ENCODE measurements at places on chromosomes 16 and 17.

DNA sequence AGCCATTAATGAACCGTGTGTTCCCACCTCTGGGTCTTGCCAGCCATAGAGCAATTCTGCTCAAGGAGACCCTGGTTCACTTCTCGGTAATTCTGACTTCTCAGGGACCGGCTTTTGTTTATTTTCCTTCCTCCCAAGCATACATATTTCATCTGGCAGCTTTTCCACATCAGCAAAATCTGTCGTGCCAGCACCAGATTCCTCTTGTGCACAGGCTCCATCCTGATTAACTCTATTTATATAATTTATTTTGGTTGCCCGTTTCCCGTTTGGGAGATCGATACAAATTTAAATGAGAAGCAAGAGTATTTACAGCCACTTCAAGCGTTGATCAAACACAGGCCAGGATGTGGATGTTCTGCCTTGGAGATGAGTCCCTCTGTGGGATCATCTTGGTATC, 161.9 kb upstream of the XYLT1 start:
- DNase-seq = no peak

GRCh38 chr17:3009411-3009920, 53.9 kb downstream of the OR1D5 start:
- DNase-seq = no peak

DNA sequence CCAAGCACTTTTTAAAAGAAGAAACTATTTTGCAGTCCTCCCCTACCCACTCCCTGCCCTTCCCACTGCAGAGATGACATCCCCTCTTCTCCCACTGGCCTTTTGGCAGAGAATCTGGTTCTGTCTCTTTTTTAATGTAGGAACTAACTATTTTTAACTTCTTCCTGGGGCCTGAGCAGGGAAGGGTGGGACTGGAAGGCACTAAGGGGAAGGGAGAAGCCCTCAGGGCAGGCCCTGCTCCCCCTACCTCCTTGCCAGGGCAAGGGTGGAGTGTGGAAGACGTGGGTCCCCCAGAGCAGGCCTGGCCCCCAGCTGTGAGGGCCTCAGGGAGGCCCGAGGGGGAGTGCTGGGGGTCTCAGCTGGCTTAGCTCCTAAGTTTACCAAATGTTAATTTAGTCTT, 19.5 kb downstream of the UNC13D start:
- no peak for DNase-seq

GRCh38 chr16:66099306-66099705, 267.2 kb upstream of the CDH5 start:
- DNase-seq = peak; percentile 9

GRCh38 chr16:21997697-21998480, 3.0 kb downstream of the PDZD9 start:
- DNase-seq = no peak

DNA sequence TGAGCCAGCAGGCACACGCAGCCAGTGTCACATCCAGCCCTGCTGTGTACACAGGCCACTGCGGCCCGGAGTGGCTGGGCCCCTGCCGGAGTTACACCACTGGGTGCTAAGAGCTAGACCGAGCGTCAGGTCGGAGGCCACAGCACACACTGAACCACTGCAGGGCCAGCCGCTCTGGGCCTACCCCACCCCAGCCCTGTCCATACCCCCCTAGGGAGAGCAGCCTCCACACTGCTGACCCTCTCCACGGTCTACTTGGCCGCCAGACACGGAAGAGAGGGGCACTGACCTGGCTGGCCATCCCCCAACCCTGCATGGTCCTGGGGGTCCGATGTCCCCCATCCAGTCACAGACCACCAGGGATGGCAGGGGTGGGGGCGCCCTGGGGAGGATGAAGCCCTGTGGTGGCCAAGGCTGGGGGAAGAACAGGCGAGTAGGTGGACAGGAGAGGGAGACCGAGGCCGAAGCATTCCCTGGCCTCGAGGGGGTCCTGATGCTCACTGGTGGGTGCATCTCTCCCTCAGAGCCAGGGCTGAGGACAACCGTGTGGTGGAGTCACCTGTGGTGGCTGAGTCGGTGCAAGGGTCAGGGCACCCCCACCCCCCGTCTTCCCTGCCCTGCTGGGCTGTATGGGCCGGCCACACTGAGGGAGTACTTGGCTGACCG, 34.9 kb upstream of the ZC3H18 start:
- no peak for DNase-seq

GRCh38 chr17:6097005-6097279, 26.8 kb downstream of the WSCD1 start:
- DNase-seq = no peak

GRCh38 chr17:74686761-74687160, 26.0 kb downstream of the CD300LF start:
- DNase-seq = no peak

GRCh38 chr16:19884611-19885450, at the start of gene GPRC5B:
Gene GPRC5B, minus strand, starts transcription at chr16:19884848. Its CDS starts 12,003 bp downstream, at chr16:19872845.
- no peak for DNase-seq

GRCh38 chr17:81481073-81481799, 31.4 kb downstream of the ACTG1 start:
- DNase-seq = no peak

- DNase-seq = peak; percentile 87
These were observed 9.3 kb downstream of the GIT1 start for GRCh38 chr17:29579866-29580771.

GRCh38 chr17:43530288-43531081, 15.7 kb downstream of the ETV4 start:
- no peak for DNase-seq

GRCh38 chr17:78583091-78583490, 5.9 kb upstream of the DNAH17 start:
- DNase-seq = no peak

GRCh38 chr16:24975428-24975889, 39.7 kb downstream of the ARHGAP17 start:
- no peak for DNase-seq

DNA sequence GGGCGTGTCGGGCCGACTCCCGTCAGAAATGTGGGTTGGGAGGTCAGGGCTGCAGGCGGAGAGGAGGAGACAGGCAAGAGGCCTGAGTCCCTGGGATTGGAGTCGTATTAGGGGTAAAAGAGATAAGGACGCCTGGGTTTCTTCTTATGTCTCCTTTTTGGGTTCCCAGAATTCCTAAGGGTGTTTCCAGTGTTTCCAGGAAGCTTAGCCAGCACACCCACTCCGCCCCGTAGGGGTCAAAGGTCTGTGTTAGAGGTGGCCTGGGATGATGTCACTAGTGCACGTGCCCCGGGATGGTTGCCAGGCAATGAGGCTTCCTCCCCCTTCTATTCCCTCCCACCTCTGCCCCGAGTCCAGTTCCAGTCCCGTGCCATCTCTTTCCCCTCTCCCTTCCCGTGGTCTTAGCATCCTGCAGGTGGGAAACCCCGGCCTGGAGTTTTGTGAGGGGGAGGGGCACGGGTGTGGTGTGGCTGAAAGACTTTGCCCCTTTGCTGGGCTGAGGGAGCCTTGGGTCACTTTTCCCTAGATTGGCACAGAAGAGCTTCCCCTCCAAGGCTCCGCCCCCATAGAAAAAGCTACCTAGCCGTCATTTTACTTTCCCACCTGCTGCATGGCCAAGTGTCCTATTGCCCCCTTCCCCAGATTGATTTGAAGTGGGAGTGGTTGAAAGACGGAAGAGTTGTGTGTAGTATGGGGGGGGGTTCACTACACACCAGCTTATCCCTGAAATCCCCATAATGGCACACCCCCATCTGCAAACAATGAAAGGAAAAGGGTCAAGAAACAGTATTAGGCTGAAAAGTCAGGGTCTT, 2.8 kb downstream of the KDM6B start:
- no peak for DNase-seq

GRCh38 chr17:28959471-28959871, 8.2 kb upstream of the PHF12 start:
- no peak for DNase-seq

DNA sequence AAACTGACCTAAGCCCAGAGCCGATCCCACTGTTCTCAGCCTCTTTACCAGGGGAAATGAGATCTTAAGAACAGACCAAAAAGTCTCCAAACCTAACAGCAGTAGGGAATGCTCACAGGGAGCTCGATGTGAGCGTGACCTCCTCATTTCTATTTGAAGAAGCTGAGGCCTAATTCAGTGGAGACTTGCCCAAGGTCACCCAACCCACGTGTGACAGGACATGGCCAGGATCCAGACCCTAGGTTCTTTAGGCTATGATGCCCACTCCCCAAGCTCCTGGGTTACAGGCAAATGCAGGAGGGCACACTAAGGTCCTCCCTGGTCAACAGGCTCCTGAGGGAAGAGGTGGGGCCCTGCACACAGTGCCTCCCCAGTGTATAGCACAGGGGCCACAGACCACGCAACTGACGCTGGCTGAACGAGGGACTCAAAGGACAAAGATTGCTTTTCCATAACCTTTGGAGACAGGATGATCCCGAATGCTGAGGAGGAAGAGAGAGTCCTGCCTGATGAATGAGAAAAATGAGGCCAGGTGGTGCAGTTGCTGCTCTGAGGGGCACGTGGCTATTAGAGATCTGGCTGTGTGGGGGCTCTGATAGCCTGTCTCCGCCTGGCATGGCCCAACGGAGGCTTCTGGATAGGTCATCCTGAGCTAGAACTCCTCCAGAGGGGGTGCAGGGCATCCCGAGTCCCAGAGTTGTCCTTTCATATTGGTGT, 24.0 kb downstream of the MAP3K14 start:
- no peak for DNase-seq

GRCh38 chr16:65070831-65071432, 50.9 kb downstream of the CDH11 start:
- DNase-seq = no peak

GRCh38 chr17:27896701-27897100, 3.5 kb upstream of the LYRM9 start:
- DNase-seq = no peak

DNA sequence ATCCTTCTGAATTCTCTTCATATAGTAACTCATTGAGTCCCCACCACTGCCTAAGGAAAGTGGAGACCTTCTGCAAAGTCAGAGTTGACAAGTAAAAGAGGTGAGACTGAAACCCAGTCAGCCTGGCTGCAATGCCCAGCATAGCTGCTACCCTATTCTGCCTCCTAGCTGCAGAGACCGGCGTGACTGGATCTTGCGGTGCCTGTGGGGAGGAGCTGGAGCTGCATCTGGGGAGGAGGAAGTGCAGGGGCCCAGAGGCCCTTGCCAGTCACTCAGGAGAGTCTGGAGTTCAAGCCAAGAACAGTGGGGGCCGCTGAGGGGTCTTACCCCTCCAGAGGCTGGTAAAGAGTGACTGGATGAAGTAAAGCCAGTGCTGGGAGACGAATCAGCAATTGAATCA, 35.0 kb upstream of the ZNF423 start:
- DNase-seq = no peak

- DNase-seq = no peak
These were observed at the start of gene PRSS27 for GRCh38 chr16:2720064-2720457. Gene PRSS27, minus strand, starts transcription at chr16:2720224. Its CDS starts 64 bp downstream, at chr16:2720160.

DNA sequence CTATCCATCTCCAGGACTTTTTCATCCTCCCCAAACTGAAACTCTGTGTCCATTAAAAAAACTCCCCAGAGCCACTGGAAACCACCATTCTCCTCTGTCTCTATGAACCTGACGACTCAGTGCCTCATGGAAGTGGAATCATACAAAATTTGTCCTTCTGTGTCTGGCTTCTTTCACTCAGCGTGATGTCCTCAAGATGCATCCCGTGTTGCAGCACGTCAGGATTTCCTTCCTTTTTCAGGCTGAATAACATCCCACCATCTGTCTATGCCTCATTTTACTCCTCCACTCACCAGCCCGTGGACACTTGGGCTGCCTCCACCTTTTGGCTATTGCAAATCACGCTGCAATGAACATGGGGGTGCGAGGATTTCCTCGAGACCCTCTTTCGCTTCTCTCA, 12.6 kb upstream of the ALDH3A1 start:
- no peak for DNase-seq

- DNase-seq = no peak
These were observed 13.9 kb downstream of the CLUH start for GRCh38 chr17:2697611-2698162.

DNA sequence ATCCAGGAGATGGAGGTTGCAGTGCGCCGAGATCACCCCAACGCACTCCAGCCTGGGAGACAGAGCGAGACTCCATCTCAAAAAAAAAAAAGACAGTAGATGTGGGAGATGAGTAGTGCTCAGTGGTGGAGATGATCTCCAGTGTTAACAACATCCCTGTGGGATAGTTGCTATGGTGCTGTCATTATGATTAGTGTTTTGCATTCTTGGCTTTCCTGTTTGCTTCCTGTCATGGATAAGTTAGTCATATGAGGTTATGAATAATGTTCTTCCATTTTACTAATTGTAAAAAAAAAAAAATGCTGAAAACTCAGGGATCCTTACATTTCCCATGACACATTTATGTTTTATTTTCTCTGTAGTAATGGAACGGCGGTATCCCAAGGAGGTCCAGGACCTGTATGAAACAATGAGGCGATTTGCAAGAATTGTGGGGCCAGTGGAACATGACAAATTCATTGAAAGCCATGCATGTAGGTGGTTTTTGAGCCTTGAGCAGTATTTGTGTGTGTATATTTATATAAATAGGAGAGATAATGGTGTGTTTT, 24.5 kb upstream of the DUSP14 start:
- no peak for DNase-seq

- DNase-seq = no peak
These were observed 369.2 kb downstream of the CDH13 start for GRCh38 chr16:82995924-82996441.
